Activated naive CD4-positive, alpha-beta T cell treated with Interleukin-2 at 50 U/mL for 16 hours (primary cell): ENCODE measurements at places on chromosomes 16 and 17.
A peak's percentile ranks its signal among the peaks of the same experiment; 100 is the strongest.

- DNase-seq, result no peak
Measured at GRCh38 chr17:6536566-6537065, 19.7 kb downstream of the PITPNM3 start.

- DNase-seq, result no peak
Measured at GRCh38 chr17:7676533-7676932, 10.8 kb downstream of the TP53 start.

DNA sequence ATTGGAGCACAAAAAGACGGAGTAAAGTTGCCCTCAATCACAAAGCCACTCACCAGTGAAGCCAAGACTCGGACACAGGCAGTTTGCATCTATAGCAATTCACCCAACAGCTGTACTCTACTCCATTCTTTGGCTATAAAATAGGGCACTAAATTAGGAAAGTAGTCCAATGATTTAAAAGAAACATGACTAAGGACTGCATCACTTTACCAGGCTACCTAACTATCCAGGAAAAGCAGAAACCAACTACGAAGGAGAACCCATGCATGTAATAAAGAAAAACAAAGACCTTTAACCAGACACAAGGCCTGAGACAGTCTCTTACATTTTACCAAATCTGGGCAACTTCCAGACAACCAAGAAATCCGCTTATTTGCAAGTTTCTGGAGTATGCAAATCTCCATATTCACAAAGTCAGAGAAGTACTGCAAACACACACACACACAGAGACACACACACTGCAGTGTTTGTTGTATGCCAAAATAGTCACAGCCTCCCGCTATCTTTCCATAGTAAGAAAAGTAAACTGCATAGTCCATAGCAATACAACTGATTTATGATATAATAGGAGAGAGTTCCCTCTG is 59.8 kb downstream of the CDH11 start:
- no peak for DNase-seq

DNA sequence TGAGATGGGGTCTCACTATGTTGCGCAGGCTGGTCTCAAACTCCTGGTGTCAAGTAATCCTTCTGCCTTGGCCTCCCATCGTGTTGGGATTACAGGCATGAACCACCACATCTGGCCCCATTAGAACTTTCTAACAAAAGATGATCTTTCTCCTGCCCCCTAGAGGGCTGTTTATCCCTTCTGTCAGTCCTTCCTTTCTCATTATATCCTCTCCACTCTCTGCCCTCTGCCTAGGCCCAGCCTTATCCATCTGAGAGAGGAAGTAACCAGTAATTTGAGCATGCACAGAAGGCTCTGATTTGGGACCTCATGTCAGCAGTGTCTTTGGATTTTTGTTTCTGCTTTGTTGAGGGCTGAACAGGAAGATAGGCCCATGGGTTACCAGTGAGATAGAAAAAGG is 4.4 kb upstream of the DHX40 start:
- no peak for DNase-seq

- peak; percentile 88 for DNase-seq
Measured at GRCh38 chr17:75749545-75750389, 15.2 kb downstream of the GALK1 start.

- DNase-seq, result no peak
Measured at GRCh38 chr17:17809531-17810083, 27.2 kb downstream of the SREBF1 start.

- DNase-seq, result peak; percentile 7
Measured at GRCh38 chr17:7022781-7023571, at the start of gene BCL6B. Gene BCL6B, plus strand, starts transcription at chr17:7023050. Its CDS starts 622 bp downstream, at chr17:7023672.

GRCh38 chr17:35548978-35549377 is 11.5 kb upstream of the SLFN12L start:
- no peak for DNase-seq

DNA sequence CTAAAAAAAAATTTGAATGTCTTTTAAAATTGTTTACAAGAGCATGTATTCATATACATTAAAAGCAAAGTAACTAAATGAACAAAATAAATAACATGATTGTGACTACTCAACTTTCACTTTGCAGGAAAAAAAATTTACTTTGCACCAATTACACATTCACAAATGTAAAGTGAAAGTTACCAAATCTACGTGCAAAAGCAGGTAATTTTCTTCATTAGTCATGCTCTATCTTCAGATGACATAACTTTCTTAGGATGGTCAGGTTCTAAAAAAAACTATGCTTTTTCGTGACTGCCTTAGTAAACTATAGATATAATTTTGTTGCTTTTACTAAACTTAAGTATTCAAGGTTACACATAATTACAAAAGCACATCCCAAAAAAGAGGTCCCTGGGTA is 17.0 kb upstream of the ABCA10 start:
- DNase-seq, result no peak

- DNase-seq, result no peak
Measured at GRCh38 chr17:69857412-69857835, 217.6 kb upstream of the KCNJ16 start.

DNA sequence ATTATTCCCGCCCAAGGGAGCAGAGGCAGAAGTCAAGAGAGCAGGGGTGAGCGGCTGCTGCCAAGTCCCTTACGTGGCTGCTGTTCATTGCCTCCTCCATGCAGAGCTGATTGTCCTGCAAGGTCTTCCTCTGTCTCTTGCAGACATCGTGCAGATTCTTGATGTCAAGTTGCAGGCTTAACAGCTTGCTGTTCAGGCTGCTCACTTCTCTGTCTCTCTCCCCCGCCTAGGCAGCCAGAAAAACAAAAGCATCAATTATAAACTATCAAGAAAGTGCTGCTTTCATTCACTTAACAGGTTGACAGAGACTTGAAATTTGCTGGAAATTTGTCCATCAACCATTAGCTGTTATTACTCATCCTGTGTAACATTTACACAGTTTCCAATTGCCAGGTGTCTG is 7.3 kb downstream of the PMFBP1 start:
- no peak for DNase-seq

DNA sequence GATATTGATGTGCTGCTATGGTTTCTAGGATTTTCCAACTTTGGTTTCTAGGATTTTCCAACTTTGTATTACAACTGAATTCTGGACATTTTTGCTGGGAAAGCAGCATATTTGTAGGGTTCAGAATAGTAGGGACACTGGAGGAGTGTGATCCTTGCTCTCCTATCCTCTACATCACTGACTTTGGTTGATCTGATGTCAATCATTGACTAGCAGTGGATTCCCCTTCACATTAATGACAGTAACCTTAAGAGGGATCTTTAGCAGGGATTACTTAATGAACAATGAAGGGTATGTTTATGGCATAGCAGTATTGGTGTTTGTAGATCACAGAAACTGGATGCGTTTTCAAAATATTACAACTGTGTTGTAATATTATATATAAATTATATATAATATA is 67.4 kb downstream of the MAP2K4 start:
- no peak for DNase-seq

DNA sequence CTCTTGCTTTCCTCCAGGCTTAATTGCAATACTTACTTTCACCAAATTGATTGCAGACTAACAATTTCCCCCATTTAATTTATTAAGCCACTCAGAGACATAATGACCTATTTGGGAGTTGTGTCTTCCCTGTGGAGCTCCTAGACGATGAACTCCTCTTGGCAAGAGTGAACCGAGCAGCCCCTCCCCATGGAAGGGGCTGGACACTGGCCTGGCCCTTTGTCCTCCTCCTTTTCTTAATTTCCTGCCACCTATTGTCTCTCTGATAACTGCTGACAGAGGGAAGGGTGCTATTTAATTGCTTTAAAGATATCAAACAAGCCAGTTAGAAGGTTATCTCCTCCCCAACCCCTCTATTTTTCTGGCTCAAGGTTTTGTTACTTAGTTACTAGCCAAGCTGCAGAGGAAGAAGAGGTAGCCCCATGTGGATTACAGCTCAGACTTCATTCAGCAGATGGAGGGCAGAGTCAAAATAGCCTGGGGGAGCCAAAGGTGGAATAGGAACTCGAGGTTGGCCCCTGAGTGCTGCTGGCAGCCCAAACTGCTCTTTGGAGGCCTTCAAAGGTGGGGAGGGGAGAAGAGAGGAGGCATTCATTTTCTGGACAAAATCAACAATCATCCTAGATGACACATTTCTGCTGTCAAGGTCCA is 3.7 kb upstream of the SSTR2 start:
- DNase-seq, result no peak

DNA sequence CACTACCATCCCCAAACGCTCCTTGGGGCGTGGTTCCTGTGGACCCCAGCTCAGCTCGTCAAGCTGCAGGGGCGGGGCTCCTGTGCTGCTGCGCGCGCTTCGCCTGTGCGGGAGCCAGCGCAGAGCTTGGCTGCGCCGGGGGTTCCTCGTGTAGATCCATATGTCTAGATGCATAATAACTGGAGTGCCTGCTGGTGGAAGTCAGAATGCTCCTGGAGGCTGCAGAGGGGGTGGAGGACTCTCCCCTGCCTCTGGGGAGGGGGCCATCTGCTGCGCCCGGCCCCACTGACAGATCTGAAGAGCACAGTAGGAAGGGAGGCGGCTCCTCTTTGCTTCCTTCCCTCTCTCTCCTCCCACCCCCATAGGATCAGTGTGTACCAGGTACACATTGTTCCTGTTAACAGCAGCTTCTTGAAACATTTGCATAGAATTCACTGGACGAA is 4.6 kb downstream of the RASD1 start:
- DNase-seq, result no peak

DNA sequence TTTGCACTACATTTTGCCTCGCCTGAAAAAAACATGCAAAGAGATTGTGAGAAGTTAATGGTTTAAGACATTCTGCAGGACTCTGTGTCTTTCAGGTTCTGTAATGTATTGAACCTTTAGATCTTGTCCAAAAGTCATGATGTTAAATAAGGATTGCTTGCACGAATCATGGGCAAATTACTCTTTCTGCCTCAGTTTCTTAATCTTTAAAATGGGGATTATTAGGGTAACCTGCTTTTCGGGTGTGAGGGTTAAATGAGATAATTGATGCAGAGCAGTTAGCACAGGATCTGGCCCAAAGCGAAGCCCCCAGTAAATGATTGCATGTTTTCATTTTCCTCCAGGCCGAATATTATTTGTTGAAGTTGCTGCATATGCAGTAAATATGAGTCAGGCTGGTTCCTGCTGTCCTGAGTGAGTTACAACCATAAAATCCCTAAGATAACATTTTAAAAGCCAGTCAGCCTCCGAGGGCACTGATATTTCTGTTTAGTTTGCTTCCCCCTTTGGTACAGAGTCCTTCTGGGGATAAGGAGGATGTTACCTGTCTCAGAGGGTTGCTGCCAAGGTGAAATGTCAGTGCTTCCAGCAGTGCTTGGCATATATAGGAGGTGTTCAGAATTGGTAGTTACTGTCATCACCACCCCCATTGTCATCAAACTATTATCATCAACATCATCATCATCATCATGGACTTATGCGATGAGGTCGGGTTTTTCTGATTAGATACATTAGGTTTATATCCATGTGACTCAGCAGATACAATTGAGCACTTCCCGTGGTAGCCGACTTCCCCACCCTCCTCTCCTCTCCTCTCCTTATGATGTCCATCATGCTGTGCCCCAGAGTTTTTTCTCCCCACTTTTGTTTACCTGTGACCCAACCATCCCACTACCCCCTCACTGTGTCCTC is 20.6 kb upstream of the ARHGAP17 start:
- DNase-seq, result no peak

- no peak for DNase-seq
Measured at GRCh38 chr16:49544828-49545227, 171.2 kb downstream of the C16orf78 start.

GRCh38 chr16:27550582-27550920 is 607 bp downstream of the KATNIP start:
- DNase-seq, result no peak

- no peak for DNase-seq
Measured at GRCh38 chr16:90023078-90023447, 3.8 kb upstream of the DBNDD1 start.

DNA sequence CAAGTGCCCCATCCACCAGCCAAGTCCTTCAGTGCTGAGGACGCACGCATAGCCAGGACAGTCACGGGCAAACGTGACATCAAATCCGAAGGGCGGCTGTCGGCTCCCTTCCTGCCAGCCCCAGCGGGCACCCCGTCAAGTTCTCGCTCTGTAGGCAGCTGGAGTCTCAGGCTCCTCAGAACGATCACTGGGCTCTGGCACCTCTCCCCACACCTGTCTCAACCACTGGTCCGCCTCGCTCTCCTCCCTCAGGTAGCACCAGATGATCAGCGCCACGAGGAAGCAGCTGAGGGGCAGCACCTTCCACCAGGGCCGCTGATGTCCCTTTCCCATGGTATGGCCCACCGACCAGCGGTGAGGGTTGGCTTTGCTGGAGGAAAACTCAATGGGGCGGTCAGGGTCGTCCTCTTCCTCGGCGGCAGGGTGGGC is 422 bp downstream of the UQCC4 start:
- no peak for DNase-seq

DNA sequence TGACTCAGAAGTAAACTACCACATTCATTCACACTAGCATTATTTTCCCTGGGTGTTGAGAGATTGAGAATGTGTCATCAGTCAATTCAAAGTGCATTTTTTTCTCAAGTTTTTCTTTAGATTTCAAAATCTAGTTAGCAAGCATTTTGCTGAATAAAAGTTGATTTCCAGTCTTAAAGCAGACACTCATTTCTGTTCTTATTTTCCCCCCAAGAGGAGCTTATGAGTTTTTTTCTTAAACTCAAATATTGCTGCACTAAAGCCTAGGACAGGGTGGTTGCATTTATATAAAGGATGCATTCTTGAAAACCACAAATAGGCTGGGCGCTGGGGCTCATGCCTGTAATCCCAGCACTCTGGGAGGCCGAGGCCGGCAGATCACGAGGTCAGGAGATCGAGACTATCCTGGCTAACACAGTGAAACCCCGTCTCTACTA is 15.3 kb downstream of the CDH3 start:
- no peak for DNase-seq

DNA sequence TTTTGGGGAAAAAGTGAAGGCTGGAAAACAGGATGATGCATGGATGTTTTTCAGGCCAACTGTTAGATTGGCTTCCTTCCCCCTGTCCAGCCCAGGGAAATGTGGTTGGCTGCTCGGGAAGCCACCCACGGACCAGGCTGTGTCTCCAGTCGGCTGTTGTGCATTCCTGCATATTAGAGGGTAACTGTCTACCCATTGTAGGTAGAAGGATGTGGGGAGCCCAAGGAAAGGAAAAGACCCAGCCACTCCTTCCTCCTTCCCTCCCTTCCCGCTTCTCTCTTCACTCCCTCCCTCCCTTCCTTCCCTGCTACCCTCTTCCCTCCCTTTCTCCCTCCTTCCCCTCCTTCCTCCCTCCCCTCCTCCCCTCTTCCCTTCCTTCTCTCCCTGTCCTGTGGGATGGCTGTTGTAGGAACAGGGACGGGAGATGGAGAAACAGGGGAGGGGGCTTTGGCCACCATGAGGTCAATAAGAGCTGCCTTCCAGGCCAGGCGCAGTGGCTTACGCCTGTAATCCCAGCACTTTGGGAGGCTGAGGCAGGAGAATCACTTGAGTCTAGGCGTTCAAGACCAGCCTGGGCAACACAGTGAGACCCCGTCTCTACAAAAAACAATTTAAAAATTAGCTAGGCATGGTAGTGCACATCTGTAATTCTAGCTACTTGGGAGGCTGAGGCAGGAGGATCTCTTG is 16.9 kb downstream of the SYT17 start:
- DNase-seq, result no peak
